ENCODE measurements at places on chromosomes 3 and 15. TPM values are rescaled to one million over a fixed set of nuclear protein-coding genes. Genes with fewer than 3 reads are reported as not detected.

The GABRG3 gene
- total RNA-seq = not detected

The IQCF5 gene
- total RNA-seq = not detected

The PIERCE2 gene
- total RNA-seq = 1.2 TPM

The ST8SIA2 gene
- 0.09 TPM for total RNA-seq

The CCK gene
- total RNA-seq = not detected

The CPNE9 gene
- total RNA-seq = not detected

The USP4 gene
- 8.5 TPM for total RNA-seq

The COL7A1 gene
- 11.7 TPM for total RNA-seq

The TRIM71 gene
- total RNA-seq = 1.5 TPM

The PRSS50 gene
- total RNA-seq = not detected

The WDR93 gene
- not detected for total RNA-seq

The MKRN2OS gene
- total RNA-seq = not detected
